ENCODE measurements at places on chromosomes 5 and 9.

DNA sequence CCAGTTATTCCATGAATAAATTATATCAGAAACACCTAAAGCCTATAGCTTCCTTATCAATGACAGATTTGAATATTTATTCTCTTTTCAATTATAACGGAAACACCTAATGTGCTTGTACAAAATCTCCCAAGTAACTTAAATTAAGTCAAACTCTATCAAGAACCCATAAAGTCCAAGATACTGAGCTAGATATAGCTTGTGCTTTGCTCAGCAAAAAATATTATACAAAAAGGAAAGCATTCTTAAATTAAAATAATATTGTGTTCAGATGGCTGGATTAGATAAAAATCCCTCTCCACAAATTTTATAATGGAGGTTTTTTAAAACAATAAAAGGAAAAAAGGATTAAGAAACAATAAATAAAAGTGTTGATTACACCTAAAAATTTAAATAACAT, 23.7 kb downstream of the NADK2 start:
- DNase-seq = no peak

DNA sequence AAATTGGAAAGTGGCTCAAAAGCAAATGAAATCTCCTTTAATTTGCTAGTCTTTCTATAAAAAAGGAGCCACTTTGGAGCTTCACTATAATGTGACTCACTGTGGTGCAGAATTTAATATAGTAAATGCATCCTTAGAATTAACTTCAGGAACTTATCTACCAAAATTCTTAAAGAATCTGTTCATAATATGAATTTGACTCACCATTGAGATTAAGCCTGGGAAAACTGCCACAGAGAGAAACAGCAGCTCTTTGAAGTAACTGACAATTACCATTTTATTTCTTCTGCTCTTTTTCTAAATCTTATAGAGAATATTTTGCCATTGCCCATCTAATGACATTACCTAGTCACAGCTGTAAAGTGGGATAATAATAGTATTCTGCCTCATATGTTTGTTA, 211.9 kb upstream of the CDH6 start:
- DNase-seq = no peak

GRCh38 chr9:113621309-113621791, 157.8 kb downstream of the RGS3 start:
- DNase-seq = no peak

GRCh38 chr5:10493884-10494283, 52.2 kb downstream of the ROPN1L start:
- no peak for DNase-seq

- DNase-seq = no peak
Measured at GRCh38 chr9:72977670-72978069, 24.8 kb upstream of the ALDH1A1 start.

- DNase-seq = no peak
Measured at GRCh38 chr9:130237763-130238524, 27.6 kb upstream of the HMCN2 start.

DNA sequence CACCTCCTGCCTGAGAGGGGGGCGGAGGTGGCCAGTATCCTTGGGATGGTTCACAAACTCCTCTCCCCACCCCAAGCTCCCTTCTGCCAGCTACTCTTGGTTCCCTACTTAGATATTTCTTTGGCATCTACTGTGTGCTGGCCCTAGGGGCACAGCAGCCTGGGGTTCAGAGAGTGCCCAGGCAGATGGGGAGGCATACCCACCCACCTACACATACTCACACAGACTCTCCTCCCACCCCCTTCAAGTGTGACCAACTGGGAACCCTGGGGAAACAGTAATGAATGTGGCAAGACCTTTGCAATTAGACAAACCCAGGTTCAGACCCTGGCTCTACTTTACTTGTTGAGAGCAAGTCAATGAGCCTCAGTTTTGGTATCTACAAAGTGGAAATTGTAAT, 44.4 kb upstream of the PSD2 start:
- DNase-seq = no peak
